ENCODE measurements at places on chromosomes 4 and X.

GRCh38 chr4:146132445-146132844 lies 43.1 kb upstream of the LSM6 start:
- no peak for DNase-seq

DNA sequence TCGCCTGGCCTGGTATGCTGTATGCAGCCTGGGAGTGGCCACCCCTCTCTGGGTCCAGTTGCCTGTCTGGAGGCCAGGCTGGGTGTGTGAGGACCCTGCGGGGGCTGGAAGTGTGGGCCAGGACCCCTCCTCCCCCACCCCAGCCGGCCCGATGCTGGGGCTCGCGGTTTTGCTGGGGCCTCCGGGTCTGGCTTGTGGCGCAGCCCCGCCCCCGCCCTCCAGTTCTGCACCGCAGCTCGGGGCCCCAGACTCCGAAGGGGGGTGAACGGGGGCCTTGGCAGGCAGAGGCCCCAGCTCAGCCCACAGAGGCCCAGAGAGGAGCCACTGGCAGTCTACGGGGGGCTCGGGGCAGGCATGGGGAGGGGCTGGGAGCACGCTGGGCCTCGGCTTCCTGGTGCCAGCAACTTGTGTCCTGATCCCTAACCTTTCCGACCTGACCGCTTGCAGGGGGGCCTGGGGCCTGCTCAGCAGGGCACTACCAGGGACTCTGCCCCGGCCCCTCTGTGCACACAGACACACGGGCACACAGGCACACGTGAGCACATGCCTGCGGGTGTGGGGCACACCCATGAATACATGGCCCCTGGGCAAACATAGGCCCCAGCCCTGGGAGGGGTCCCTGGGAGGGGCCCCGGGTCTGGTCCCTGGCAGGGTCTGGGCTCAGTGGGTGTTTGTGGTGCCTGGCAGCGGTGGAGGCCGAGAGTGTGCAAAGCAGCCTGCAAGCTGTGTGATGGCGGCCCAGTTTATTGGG lies 21.4 kb upstream of the FGFR3 start:
- no peak for DNase-seq

DNA sequence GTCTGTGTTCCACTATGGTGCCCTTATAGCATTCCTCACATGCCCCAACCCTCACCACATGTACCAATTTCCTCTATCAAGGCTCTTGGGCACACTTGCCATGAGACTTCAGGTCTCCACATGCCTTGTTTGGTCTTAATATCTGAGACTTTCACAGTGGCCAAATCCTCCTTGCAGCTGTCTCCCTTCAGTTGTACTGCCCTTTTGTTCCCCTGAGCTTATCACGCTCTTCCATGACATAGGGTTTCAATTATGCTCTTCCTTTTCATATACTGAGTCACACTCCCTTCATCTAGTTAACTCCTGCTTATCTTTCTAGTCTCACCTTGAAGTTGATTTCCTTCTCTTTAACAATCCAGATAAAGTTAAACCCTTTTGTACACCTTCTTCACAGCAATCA lies 212.9 kb downstream of the PDHA2 start:
- no peak for DNase-seq

GRCh38 chrX:129566073-129566472 lies 26.0 kb downstream of the OCRL start:
- DNase-seq: no peak

DNA sequence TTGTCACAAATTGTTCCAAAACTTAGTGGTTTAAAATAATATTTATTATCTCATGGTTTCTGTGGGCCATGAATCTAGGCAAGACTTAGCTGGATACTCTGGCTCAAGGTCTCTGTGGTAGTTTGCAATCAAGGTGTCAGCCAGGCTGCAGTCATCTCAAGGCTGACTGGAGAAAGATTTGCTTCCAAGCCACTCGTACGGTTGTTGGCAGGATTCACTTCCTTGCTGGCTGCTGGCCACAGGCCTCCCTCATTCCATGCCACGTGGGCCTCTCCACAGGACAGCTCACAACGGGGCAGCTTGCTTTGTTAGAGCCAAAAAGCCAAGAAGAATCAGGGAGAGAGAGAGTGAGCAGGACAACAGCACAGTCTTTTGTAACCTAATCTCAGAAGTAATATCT lies 101.4 kb downstream of the WWC2 start:
- DNase-seq: no peak
